ENCODE measurements at places on chromosomes 12 and 14.
A peak's percentile ranks its signal among the peaks of the same experiment; 100 is the strongest.

- DNase-seq: no peak
Observed at GRCh38 chr14:96568621-96569020, 66.4 kb downstream of the PAPOLA start.

DNA sequence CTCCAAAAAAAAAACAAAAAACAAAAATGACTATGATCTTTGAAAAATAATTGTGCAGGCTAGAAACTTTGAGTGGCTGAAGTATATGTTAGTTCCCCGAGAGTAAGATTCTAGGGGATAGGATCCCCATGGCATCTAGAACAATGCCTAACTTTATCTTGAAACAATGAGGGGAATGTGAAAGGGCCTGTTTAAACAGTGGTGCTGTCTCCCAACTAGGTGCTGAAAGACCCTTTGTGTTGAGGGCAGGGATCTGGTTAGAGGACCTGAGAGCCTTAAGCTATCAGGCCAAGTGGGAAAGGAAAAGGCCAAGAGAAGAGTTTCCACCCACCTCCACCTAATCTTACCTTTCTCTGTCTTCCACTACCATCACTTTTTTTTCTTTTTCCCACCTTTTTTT lies 6.8 kb upstream of the YLPM1 start:
- DNase-seq: no peak

GRCh38 chr12:27142101-27142721 lies 59.8 kb upstream of the C12orf71 start:
- DNase-seq: peak; percentile 90

GRCh38 chr12:122858171-122858570 lies 22.9 kb downstream of the HIP1R start:
- DNase-seq: no peak

GRCh38 chr12:96980991-96981414 lies 73.9 kb downstream of the NEDD1 start:
- DNase-seq: peak; percentile 89

DNA sequence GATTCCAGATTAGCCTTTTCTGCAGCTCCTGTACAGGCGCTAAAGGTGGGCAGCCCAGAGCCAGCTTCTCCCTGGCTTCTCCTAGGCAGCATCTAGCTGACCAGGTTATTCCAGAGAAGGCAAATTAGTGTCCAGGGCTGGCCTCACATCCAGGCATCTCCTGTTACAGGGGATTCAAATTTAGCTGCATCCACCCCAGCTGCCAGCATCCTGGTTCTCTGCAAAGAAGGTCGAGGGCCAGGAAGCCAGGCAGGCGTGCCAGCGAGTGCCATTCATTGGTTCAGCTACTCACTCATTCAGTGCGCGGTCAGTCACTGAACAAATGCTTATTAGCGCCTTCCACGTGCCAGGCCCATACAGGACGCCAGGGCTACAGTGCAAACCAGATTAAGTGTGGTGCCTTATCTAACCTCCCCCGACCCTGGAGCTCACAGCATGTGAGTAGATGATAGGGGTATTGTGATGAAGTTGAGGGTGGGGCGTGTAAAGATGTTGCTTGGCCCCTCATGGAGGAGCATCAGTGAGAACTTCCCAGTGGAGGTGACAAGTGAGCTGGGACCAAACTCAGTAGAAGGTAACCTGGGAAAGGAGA lies 15.7 kb upstream of the FAM222A start:
- DNase-seq: no peak

GRCh38 chr14:92516966-92517506 lies 3.5 kb downstream of the RIN3 start:
- no peak for DNase-seq

GRCh38 chr12:66163289-66163688 lies 6.5 kb downstream of the TMBIM4 start:
- no peak for DNase-seq

DNA sequence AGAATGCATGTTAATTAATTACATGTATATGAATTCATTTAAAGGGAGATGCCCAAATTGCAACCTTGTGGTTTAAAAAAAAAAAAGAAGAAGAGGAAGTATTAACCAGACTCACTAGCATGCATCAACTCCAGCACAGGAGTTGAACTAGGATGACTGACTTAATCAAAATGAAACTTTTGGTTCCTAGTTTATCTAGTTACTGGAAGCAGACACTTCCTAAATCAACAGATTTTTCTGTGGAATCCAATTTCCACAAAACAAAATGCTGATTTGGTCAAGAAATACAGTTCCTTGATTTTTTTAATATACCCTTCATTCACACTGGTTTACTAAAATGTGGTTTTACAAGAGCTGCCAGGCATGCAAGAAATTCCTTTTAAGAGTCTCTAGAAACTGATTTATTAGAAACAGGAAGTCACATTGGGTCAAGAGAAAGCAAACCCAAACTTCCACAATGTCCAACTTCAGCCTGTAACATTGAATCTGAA lies 41.6 kb downstream of the ITPR2 start:
- peak; percentile 63 for DNase-seq

GRCh38 chr14:48275301-48275700 lies 599.9 kb upstream of the MDGA2 start:
- peak; percentile 33 for DNase-seq

DNA sequence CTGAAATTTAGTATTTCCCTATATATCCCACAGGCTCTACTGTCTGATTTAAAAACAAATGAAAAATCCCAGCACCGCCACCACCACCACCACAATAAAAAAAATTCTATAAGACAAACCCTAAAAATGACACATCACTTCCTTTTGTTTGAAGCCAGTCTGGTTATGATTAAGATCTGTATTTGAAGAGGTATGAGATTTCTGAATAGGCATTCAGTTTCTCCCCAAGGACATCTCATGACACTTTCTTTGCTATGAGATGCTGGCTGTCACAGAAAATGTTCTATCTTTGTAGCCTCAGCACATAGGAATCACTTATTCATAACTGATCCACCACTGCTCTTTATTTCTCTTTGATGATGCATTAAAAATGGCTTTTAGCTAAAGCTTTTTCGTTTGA lies 1071.0 kb downstream of the SLC6A15 start:
- DNase-seq: no peak

DNA sequence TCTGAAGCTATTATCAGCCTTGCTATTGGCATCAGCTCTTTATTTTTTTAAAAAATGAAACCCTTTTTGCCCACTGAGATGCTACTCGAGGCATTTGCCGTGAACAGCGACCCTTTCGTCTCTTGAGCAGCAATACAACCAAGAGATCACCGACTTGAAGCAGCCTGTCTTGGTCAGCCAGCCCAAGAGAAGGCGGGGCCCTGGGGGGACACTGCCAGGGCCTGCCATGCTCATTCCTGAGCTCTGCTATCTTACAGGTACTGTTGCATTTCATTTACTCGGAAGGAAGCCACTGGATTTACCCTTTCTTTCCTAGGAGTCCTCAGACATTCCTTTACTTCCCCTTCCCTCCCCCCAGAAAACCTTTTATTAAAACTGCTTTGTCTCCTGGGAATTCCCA lies 16.7 kb downstream of the PIWIL1 start:
- no peak for DNase-seq

DNA sequence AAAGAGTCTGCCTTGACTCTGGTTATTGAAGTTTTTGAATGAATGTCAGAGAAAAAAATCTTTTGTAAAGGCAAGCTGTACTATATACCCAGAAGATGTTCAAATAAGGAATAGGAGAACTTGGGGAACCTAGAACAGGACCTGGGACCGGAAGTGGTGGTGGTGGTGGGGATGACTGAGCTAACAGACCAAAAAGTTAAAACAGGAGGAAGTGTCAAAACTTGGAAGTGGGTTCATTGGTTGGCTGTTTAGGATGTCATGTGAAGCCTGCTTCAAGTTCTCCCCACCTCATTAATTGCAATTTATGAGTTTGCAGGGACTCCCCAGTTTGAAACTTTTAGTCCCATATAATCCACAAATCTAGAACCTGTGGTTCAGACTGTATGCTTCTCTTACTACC lies 26.2 kb downstream of the PLXNC1 start:
- no peak for DNase-seq

DNA sequence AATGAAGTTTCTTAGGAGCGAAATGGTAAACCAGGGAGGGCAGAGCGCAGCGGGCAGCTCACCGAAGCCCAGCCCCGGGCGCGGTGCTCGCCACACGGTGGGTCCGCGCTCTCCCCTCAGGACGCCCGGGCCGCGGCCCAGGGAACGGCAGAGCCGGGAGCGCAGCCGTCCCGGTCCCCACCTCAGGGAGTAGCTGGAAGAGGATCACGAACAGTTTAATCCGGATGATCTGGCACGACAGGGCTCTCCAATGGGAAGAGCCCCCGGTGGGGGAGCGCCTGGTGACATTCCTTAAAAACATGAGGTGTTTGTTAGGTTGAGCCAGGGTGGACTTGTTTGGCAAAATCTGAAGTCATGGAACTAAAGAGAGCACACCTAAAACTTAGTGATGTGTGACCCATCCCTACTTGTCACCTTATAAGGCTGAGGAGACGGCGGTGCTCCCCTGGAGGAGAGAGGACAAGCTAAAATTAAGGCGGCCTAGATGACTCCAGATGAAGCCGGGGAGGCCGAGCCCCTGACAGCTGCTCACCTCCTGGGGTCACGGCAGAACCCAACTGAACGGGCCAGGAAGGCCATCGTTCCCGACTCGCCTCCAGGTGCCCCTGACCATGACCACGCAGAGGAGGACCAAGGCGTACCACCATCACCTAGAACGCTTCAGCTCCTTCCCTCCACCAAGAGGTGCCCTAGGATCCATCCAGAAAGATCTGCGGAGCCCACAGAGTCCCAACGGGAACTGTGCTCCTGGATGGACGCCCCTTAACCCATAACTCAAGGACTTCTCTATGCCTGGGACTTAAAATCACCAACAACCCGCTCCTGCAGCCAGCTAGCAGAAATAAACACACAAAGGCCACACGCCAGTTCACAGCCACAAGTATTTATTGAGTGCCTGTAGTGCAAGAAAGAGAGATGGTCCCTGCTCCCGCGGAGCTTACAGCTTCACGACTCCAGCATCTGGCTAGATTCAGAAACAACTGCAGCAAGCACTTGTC lies 866 bp upstream of the PITPNM2 start:
- DNase-seq: peak; percentile 26

GRCh38 chr14:54570047-54570446 lies 3.1 kb downstream of the SAMD4A start:
- peak; percentile 11 for DNase-seq

- no peak for DNase-seq
Observed at GRCh38 chr12:13176256-13176655, 20.3 kb upstream of the EMP1 start.

GRCh38 chr14:43503508-43503907 lies 1003.6 kb downstream of the FSCB start:
- DNase-seq: no peak

GRCh38 chr12:116222358-116222757 lies 55.1 kb downstream of the MED13L start:
- DNase-seq: peak; percentile 93

GRCh38 chr12:104536841-104537240 lies 80.1 kb downstream of the CHST11 start:
- no peak for DNase-seq

DNA sequence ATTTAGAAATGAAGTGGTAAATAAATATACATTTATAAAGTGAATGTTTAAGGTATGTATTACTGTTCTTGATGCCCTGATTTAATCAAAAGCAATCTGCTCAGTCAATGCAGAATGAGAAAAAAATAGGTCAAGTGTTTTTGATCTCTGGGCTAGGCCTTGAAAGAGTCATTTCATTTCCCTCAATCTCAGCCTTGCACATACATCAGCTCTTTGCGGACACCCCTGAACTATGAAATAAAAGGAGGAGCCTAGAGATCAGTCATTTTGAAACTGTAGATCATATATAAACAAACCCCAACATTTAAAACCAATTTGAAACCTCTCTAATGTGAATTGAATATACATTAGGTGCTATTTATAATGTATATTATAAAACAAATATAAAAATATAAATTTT lies 42.5 kb downstream of the ATG2B start:
- no peak for DNase-seq

DNA sequence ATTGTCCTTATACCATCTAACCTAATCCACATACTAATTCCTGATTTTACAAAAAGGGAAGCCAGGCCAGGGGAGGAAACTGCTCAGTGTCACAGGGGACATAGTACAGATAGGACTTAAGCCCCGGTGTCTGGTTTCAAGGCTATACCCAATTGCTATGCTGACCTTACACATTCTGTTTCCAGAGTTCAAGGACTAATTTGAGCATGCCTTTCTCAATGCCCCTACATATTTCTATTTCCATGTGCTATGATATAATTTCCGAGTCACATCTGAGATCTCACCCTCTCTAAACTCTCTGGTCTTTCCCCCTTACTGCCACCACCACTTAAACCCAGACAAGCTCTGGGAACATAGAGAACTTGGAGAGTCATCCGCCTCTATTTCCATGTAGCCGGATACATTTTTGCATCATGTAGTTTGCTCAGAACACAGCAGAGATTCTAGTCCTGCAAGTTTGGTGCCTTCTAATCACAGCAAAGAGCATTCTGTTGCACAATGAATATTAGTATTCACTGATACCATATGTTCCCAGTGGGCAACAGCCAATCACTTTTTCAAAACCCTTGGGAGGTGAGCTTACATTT lies 34.2 kb downstream of the PPM1H start:
- no peak for DNase-seq

DNA sequence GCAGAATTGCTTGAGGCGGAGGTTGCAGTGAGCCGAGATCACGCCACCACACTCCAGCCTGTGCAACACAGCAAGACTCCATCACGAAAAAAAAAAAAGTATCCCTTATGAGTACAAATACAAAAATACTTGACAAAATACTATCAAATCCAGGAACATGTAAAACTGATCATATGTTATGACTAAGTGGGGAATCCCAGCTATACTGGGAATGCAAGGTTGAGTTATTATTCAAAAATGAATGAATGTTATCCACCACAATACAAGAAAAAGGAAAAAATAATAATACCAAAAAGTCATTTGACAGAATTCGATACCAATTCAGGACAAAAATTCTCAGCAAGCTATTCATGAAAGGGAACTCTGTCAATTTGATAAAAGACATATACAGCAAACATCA lies 32.6 kb downstream of the MOK start:
- no peak for DNase-seq

DNA sequence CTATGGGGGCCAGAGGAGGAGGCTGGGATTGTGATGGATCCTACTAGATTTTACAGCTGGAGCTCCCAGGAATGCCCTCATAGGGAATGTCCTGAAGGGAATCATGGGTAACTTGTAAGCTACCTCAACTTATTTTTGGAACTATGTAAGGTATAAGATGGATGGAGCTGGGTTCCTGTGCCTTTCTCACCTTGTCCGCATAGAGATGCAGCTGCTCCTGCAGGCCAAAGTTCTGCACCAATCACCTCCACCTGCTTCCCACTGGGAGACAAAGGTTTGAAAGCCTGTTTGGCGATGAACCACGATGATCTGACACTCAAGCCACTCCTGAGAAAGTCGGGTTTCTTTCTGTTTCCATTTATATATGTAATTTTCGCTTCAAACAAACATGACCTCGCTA lies 648 bp upstream of the AKAP5 start:
- DNase-seq: no peak

GRCh38 chr12:113755098-113755497 lies 211.0 kb downstream of the RBM19 start:
- DNase-seq: no peak

GRCh38 chr12:24049101-24049500 lies 99.6 kb upstream of the SOX5 start:
- no peak for DNase-seq

Measured in astrocyte of the hippocampus (primary cell).